ENCODE measurements at places on chromosomes 6 and 20.

- DNase-seq = no peak
These were observed 118.6 kb downstream of the OGFRL1 start for GRCh38 chr6:71406865-71407860.

DNA sequence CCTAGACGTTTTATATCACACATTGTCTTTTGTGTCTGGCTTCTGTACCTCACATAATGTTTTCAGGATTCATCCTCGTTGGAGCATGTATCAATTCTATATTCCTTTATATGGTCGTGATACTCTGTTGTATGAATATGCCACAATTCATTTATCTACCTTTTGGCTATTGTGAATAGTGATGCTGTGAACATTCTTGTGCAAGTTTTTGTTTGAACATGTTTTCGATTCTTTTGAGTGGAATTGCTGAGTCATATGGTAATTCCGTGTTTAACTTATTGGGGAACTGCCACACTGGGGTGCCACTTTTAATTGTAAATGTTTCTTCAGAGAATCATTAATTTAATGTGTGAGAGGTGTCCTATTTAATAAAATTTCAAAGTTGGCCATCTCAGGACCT, 101.2 kb downstream of the SLC35B3 start:
- DNase-seq = no peak

DNA sequence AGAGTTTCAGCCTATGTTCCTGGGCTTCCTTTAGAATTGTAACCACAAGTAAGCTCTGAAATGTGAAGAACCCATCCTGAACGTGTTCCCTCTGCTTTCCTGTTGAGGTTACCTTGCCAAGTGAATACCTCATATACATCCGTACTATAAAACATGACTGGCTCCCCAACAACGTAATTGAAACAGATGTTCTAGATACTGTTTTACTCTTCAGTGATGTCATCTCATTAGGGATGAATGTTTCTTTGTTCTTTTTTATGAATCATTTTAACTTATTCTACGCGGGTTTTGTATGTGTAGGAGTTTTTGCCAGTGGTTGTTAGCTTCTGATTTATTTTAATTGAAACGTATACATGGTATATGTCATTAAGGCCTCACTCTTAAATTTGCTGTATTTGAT, 166.8 kb downstream of the SAMD5 start:
- DNase-seq = no peak

DNA sequence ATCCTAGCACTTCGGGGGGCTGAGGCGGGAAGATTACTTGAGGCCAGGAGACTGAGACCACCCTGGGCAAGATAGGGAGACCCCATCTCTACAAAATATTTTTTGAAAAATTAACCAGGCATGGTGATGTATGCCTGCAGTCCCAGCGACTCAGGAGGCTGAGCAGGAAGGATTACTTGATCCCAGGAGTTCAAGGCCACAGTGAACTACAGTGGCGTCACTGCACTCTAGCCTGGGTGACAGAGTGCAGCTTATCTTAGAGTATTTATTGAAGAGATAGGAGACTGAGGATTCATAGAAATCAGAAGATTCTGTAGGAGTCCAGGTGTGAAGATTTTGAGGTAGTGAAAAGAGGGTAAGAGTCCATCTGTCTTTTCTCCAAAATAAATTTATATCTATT, 45.0 kb downstream of the SLC17A5 start:
- no peak for DNase-seq

GRCh38 chr6:17032590-17032987, 69.3 kb upstream of the STMND1 start:
- DNase-seq = no peak

- DNase-seq = no peak
These were observed 268.2 kb downstream of the SYNE1 start for GRCh38 chr6:152368751-152369624.

- DNase-seq = no peak
These were observed 34.6 kb downstream of the FBXO5 start for GRCh38 chr6:152948150-152948768.

DNA sequence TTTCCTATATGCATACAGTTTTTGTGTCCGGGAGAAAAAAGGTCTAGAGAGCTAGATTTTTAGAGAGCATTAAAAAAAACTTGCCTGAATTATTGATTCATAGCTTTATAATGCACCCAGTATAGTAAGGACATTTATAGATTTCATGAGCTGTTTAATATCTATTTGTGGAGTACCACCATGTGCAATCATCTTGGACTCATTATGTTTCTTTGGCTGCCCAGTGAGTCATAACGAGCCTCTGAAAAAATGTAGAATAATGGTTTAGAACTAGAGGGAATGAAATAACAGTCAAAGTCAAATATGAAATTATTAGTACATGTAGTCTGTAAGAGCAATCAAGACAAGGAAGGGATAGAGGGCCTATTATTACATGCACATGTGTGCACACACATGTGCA, 350.0 kb downstream of the CD83 start:
- no peak for DNase-seq

DNA sequence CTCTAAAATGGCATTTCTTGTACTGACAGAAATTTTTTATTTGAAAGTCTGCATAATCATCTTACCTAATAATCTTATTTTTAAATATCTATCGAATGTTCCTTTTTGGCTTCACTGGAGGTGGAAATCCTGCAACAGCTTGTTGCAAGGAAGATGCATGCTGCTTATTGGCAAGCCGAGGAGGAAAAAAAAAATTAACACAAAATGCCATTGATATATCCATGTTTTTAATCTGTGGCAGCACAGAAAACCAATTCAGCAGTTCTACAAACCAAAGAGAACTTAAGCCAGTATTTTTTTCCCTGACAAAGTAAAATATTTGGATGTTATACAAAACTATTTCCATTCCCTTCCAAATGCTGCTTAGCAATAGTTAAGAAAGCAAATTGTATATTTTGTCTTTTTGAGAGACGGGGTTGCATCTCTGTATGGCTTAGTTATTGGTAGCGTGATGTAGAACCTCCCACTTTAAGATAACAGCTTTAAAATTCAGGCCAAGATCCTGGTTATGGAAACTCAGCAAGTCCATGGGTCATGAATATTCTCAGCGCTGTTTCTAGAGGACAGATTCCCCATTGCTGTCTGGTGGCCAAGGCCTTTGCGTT, 231.4 kb downstream of the TMEM242 start:
- DNase-seq = no peak

DNA sequence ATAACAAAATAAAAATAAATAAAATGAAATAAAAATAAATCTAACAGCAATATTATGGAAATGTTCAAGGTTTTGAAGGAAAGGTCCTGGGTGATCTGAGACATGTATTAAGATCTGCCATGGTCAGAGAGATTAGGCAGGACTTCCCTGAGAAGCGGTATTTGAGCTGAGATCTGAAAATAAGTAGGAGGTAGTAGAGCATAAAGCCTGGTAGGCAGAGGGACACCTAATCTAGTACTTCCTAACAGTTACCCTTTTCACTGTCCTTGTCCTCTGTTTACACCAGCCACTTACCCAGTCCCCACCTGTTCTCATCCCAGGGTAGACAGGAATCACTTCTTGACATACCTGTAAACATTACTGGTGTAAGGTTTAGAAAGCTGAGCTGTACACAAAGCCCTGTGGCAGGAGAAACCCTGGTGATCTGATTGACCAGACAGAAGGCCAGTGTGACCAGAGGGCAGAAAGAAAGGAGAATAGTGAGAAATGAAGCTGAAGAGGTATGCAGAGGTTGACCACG, 8.3 kb upstream of the ZNF318 start:
- DNase-seq = no peak

- DNase-seq = no peak
These were observed 327.9 kb upstream of the KHDRBS2 start for GRCh38 chr6:62613928-62614327.

GRCh38 chr6:42269553-42269952, 51.9 kb upstream of the MRPS10 start:
- DNase-seq = no peak

- DNase-seq = no peak
These were observed 5.8 kb downstream of the TFAP2C start for GRCh38 chr20:56634735-56635385.

DNA sequence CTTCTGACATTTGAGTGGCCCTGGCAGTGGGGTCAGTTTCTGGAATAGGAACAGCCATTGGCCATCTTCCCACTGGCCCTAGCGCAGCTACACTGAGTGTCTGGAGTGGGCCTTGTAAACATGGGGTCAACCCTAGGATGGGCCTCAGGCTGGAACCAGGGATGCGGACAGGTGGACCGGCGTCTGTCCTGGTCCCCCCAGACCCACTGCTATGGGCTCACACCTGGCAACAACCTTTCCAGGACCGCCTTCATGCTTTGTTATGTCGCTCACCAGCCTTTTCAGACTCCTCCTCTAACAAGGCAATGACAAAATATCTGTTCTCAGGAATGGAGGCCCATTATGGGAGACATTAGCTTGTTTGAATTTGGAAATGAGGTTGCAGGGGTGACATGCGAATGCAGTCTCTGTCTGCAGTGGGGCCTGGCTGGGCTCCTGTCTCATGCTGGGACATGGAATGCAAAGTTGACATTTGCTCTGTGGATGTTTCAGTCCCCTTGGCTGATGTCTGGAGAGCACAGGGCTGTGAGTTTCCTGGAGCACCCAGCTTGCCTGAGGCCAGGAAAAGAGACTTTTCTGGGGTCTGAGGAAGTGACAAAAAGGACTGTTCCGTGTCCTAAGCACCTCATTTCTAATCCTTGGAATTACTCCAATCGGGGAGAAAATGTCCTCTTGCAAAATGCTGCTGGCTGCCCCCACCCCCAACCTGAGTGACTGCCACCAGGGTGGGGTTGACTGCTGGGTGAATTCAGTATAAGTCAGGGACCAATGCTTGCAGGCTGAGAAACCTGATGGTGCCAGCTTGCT, 98.7 kb upstream of the PMEPA1 start:
- DNase-seq = no peak

GRCh38 chr20:38454556-38455473, 17.8 kb upstream of the RALGAPB start:
- no peak for DNase-seq

- peak; percentile 63 for DNase-seq
These were observed 320.8 kb downstream of the SOX4 start for GRCh38 chr6:21914121-21914973.

GRCh38 chr6:117600008-117600743, 2.1 kb downstream of the GOPC start:
- DNase-seq = no peak

DNA sequence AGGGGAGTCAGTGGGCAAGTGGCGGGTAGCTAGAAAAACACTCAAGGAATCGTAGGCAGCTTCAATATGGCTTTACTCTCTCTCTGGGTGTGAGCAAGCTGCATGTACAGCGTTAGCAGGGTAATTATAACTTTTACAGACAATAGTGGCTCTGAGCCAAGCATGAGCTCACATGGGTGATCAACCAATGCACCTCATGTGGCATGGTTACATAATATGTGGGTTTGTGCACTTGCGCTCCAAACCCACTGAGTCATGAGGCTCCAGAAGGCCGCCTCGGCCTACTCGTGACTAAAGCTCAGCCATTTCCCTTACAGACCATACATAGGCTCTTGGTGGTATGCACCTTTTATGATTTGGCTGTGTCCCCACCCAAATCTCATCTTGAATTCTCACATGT, 78.4 kb upstream of the FBXL4 start:
- DNase-seq = no peak

- DNase-seq = no peak
These were observed 46.9 kb upstream of the ARMC2 start for GRCh38 chr6:108801366-108801765.

DNA sequence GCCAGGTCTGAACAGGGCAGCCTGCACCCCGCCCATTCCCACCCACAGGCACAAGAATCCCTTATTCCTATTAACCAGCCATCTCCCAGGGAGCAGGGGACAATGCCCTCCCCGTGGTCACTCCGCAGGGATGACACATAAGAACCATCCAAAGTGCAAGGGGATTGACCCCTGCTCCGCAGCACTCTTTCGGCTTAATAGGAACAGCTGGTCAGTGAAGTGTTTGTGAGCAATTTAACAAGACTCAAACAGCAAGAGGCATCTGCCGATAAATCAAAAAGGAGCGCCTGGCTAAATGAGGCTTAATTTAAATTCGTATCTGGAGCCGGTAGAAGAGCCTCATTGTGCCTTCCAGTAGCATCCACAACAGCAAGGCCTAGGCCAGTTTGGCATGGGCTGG, 389.4 kb downstream of the RNGTT start:
- no peak for DNase-seq

- no peak for DNase-seq
These were observed 32.8 kb downstream of the VIP start for GRCh38 chr6:152783217-152783878.

GRCh38 chr6:71383476-71383875, 94.9 kb downstream of the OGFRL1 start:
- DNase-seq = no peak

DNA sequence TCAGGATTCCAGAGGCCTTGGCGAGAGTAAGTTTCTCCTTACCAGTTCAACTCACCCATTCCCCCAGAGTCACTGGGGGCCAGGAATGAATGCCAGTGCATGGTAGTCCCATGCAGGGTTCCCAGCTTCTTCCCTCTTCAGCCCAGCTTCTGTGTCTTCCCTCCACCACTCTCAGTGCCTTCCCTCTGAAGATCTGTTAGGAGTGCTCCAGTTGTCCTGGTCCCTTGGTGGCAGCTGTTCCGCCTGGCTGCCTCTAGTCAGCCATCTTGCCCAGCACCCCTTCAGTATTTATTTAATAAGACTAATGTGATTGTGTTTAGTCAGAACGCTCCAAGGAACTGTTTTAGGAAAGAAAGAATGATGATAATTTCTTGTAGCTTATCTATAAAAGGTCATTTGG, 23.1 kb downstream of the FIG4 start:
- DNase-seq = no peak

DNA sequence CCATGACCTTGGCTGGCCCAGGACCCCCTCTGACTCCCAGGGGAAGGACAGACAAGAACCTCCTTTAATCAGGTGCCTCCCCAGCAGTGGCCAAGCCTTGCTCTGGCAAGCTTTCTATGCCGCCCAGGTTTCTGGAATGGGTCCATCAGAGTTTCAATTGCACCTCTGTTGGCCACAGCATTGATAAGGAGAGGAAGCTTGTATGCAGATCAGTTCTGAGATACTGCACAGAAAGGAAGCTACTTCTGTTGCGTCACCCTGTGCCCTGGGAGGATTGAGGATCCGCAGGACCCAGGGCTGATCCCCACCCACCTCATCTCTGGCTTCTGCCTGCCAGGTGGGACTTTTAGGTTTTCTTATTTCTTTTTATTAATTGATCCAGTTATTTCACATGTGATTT, 167.2 kb downstream of the TFAP2C start:
- no peak for DNase-seq

- DNase-seq = no peak
These were observed 91.7 kb upstream of the KCNQ5 start for GRCh38 chr6:72530152-72530551.

DNA sequence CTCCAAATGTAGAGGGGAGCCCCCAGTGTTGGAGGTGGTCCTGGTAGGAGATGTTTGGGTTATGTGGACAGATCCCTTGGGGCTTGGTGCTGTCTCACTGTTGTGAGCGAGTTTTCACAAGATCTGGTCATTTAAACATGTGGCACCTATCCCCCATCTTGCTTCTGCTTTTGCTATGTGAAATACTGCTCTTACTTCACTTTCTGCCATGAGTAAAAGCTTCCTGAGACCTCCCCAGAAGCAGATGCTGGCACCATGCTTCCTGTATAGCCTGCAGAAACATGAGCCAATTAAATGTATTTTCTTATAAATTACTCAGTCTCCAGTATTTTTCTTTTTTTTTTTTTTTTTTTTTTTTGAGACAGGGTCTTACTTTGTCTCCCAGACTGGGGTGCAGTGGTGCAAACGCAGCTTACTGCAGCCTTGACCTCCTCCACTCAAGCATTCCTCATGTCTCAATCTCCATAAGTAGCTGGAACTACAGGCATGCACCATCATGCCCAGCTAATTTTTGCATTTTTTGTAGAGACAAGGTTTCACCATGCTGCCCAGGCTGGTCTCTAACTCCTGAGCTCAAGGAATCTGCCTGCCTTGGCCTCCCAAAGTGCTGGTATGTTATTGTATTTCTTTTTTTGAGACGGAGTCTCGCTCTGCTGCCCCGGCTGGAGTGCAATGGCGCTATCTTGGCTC, 177.1 kb downstream of the ALDH8A1 start:
- DNase-seq = no peak
